ENCODE measurements at places on chromosomes 11 and 22.

DNA sequence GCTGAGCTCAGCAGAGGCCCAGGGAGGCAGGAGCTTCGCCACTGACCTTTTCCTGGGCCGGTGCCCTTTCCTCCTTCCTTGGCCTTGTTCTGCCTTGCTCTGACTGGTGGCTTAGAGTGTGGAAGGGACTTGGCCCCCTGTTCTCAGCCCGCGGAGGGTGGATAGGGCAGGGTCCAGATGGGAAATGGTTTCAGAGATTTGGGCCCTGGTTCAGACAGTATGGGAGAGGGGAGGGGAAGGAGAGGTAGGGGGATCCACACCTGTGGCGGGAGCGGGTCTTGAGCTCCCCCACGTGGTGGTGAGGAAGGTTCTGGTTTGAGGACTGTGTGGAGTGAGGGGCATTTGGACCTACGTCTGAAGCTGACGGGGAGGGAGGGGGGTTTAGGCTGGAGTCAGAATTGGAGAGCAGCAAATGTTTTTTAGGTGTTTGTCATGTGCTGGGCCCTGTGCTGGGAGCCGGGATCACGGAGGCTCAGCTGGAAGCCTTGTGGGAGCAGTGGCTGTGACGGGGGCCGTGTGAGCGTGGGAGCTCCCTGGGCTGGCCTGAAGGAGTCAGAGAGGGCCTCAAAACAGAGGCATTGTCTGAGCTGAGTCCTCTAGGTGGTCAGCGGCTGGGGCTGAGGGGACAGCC lies 27.2 kb downstream of the SHANK3 start:
- DNase-seq = no peak

GRCh38 chr11:114134870-114135269 lies 75.4 kb downstream of the ZBTB16 start:
- DNase-seq = peak; percentile 81

GRCh38 chr11:94504689-94505293 lies 7.5 kb upstream of the C11orf97 start:
- DNase-seq = no peak

GRCh38 chr11:6457581-6458320 lies 16.0 kb downstream of the TRIM3 start:
- no peak for DNase-seq

- DNase-seq = no peak
These were observed 18.5 kb downstream of the CABP7 start for GRCh38 chr22:29738118-29738815.

GRCh38 chr11:28715726-28716125 lies 607.5 kb downstream of the METTL15 start:
- DNase-seq = no peak

GRCh38 chr11:59510941-59511589 lies at the start of gene OR4D9:
TSS of gene OR4D9 (plus strand) at chr11:59511539. CDS start at chr11:59514913, 3,374 bp downstream.
- no peak for DNase-seq

DNA sequence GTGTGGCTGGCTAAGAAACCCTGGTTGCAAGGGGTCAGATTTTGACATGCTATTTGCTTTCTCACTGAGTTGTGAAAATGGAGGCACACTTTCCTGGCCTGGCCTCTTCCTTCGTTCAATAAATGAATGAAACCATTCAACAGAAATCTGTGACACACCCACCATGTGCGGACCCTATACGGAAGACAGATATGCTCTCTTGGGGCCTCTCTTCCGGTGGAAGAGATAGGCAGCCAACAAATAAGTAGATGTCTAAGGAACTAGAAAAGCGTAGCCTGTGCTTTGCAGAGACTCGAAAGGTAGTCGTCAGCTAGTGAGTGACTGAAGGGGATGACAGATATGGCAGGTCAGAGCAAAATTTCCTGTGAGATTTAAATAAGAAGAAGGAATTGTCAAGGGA lies 5.3 kb downstream of the KCNQ1OT1 start:
- no peak for DNase-seq

DNA sequence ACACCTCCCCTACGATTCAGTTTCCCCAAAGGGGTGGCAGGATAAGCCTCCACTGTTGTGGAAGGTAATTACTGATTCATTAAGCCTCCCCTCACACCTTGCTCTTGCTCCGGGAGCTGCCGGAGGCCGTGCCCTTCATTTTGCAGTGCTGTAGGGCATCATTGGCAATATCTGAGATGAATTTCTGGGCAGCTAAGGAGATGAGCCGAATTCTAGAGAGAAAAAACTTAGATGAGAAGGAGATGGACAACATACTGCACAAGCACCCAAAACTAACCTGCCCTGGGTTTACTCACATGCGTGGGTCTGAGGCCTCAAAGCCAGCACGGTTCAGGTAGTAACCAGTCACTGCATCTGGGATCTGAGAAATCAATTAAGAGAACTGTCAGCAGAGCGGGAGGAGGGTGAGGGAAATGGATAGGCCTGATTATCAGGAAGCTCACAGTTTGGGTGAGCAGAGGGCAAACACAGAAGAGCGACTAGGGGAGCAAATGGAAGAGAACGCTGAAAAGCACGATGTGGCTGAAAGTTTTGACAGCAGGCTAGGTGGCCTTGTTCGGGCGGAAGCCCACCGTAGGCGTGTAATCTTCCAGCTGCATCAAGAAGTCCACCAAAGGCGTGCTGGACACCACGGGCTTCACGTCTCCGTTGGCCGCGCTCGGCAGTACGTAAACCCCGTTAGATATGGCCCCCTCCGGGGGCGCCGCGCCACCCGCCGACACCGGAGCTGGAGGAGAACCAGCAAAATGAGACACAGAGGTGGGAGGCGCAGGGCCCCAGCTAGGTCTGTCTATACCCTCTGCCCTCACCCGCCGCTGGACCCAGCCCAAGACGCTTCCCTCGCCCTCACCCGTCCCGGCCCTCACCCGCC lies 689 bp downstream of the TAF10 start:
- DNase-seq = no peak

- no peak for DNase-seq
These were observed 123.2 kb upstream of the FGF3 start for GRCh38 chr11:69942333-69942820.

DNA sequence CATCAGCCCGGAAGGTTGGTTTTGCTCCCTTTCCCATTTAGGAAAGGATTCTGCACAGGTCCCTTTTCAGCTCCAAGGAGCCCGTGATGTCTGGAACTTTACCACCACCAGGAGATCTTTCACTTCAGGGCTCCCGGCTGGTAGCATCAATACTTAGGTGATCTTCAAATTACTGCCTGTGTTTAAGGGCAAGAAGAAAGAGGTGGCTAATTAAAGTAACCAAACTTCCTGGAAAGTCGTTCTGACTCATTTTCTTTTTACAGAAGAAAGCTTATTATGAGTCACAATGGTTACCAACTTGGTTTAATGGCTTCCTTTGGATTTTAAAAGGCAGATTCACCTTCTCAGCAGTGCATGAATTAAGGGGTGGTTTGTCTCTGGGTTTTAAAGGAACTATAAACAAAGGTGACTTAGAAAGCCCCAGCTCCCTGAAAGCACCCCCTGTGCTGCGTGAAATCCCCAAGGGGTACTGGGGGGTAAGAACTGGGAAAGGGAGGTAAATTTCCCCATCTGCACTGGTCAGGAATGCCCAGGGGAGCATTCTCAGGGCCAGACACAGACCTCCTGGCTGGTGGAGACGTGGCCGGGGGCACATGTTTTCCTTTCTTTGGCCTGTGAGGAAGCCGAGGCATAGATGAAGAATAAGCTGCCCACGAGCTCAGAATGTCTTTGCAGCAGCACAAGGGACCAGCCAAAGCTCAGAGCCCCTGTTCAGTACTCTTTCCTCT lies 8.8 kb downstream of the POU2F3 start:
- no peak for DNase-seq

GRCh38 chr11:96235751-96236150 lies 107.2 kb downstream of the MAML2 start:
- DNase-seq = no peak

DNA sequence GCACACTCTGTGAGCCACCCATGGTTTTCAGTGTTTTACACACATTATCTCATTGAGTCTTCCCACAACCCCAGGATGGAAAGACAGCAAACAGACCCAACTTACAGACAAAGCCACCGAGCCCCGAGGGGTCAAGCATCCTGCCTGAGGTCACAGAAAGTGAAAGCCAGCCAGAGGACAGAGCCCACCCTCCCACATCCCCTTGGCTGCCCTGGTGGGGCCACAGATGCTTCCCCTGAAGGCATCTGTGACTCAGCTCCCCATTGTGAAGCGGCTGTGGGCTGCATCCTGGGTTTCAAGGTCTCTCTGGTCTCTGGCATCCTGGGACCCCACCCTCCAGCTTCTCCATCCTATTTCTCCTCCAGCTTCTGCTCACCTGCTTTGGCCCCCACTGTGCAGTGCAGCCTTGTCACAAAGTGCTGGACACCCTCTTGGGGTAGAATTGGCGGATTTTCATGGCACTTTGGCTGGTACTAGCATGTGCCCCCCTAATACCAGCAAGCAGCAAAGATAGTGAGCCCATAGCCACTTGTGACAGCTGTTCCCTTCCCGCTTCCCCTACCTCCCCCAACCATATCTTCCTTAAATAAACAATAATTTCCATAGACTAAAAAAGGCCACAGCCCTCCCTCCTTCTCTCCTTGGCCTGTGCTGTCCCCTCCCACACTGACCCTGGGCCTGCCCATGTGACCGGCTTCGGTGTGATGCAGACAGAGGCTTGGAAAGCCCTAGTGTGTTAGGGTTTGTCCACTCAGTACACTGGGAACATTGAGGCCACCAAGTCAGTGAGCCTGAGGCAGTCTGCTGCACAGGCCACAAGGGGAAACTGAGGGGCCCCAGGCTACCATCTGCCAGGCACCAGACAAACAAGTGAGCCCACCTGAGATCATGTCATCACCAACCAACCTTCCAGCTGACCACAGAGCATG lies 53.9 kb upstream of the SHISAL1 start:
- no peak for DNase-seq

All from fibroblast of skin of left biceps (primary cell).